ENCODE measurements at places on chromosomes 5 and 9. TPM values are rescaled to one million over a fixed set of nuclear protein-coding genes. Genes with fewer than 3 reads are reported as not detected.

The DEPDC1B gene
- 26.7 TPM for polyA plus RNA-seq

The PLAC8L1 gene
- polyA plus RNA-seq: 0.65 TPM

DNA sequence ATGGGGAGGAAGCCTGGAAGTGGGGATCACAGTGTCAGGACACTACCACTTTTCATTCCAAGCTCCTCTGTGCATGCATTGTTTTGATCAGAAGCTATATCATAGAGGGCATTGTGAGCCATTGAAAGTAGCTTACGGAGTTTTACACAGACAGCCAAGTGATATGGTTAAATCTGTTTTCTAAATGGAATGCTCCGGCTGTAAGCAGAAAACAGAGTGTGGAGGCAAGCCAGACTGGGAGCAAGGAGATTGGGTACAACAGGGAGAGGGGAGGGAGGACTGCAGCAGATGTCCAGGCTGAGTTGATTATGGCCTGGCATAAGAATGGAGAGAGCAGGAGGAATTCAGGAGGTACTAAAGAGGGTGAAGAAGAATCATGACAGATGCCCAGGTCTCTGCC, 15.5 kb upstream of the SOWAHA start:
- DNase-seq: no peak

DNA sequence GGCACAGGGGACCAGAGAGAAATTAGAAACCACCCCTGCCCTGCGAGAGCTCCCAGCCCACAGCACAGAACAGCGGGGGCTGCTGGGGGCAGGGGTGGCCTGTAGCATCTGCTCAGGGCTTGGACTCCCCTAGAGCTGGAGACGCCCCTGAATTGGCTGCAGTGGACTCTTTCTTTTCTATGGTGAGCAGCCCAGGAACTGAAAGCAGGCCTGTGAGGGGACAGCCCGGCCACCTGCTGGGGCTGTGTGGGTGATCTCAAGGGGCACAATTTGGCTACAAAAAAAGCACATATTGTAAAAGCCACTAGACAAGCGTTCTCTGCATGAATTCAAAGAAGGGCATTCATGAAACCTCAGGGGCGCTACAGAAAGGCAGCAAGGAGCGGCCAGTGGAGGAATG, 57.5 kb upstream of the ICE1 start:
- DNase-seq: no peak

DNA sequence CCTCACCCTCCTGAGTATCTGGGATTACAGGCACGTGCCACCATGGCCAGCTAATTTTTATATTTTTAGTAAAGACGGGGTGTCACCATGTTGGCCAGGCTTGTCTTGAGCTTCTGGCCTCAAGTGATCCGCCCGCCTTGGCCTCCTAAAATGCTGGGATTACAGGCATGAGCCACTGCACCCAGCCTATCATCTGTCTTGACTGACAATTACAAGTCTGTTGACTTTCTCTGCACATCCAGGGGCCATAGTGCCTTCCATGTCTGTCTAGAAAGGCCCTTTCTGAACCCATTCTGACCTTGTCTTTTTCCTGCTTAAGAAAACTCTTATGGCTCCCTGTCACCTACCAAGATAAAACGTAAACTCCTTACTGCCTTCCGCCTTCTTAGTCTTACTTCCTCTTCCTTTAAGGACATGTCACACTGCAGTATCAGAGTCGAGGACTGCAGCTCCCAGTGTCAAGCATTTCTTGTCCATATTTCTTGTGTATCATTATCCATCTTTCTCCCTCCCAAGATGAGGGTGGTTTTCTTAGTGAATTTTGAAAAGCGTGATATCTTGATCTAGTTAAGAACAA, 49.9 kb upstream of the SHB start:
- DNase-seq: no peak

DNA sequence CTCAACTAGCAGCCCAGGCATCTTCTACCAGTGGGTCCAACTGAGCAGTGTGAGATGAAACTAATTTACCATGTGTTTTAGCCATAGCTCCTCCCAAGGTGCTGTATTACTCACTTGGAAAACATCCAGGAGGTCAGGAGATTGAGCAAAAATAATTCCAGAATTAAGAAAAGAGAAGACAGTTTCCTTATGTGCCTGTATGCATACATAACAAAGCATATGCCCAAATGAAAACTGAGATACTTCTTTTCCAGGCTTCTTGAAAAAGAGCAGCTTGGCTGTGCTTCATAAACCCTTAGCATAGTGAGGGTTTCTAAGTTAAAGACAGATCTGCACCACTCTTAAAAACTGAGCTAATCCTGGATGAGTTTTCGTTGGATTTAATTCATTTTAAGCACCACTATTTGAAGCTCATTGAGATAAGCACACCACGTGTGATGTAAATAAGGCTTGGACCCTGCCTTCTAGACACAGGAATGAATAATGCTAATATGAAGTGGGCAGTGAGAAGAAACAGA, 119.4 kb downstream of the ADAMTS12 start:
- no peak for DNase-seq

DNA sequence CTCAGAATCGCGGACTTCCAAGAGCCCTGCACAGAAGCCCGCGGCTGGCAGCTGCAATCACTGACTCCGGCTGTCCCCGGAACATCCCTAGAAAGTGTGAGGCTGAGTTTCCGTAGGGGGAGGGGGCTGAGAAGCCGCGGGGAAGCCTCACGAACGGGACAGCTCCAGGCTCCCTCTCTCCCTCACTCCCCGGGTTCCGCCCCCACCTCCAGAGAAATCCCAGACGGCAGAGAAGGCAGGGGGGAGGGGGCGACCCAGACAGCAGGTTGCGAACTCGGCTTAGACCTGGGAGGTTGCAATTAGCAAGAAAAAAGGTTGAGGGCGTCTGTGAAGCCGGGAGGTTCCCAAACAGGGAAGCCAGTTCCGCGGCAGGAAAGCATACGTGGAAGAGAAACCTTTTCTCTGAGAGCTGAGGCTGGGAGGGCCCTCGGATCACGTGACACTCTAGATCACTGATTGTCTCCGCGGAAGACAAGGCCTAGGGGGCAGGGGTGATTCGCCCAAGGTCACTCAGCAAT, 73.8 kb upstream of the CPLX2 start:
- DNase-seq: no peak

GRCh38 chr5:13478831-13479465, 465.5 kb downstream of the DNAH5 start:
- peak; percentile 11 for DNase-seq

Data from left renal cortex interstitium (tissue), 4 donors.